Activated CD4-positive, alpha-beta T cell treated with anti-CD3 and anti-CD28 coated beads for 24 hours (primary cell): ENCODE measurements at places on chromosomes 16 and 17.

DNA sequence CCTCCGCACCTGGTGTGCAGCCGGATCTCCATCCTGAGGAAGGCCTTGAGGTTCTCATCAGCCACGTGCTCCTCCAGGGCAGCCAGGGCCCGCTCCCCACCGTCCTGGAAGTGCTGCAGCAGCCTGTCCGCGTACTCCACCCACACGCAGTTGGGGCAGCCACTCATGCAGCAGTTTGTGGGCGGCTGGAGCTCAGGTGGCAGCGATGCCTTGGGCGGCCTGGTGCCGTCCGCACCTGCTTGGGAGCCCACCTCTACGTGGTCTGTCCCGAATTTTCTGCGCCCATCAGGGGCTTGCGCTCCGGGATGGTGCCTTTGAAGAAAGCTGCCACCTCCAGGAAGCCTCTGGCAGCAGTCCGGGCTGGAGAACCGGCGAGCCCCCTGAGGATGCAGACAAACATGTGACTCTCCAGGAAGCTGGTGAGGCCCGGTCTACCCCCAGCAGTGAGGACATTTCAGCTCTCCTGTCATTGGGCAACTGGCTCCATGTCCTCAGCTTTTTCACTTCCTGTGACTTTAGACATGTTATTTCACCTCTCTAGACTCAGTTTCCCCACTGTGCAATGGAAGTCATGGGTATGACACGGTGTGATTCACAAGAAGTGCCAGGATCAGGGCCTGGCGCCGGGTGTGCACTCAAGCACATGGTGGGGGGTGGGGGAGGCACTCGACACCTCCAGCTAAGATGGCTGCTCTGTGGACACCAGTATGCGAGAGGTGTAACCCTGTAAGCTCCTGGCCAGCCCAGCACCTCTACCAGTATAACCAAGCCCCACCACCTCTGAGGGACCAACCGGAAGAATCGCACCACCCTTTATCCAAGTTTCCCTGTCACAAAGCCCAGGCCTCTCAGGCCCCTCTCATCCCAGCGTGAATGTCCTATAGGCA lies 957 bp downstream of the OXLD1 start:
- peak; percentile 52 for DNase-seq

DNA sequence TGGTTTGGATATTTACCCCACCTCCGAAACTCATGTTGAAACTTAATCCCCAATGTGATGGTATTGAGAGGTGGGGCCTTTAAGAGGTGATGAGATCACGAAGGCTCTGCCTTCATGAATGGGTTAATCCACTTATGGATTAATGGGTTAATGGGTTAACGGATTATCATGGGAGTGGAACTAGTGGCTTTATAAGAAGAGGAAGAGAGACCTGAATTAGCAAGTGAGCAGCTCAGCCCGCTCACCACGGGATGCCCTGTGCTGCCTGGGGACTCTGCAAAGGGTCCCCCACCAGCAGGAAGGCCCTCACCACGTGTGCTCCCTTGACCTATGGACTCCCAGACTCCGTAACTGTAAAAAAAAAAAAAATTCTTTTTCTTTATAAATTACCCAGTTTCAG lies 16.5 kb upstream of the GPRC5B start:
- DNase-seq, result no peak

- DNase-seq, result peak; percentile 50
These were observed 30.0 kb upstream of the RNF43 start for GRCh38 chr17:58447039-58447975.

GRCh38 chr17:80987941-80988461 lies 3.6 kb upstream of the CHMP6 start:
- DNase-seq, result no peak

DNA sequence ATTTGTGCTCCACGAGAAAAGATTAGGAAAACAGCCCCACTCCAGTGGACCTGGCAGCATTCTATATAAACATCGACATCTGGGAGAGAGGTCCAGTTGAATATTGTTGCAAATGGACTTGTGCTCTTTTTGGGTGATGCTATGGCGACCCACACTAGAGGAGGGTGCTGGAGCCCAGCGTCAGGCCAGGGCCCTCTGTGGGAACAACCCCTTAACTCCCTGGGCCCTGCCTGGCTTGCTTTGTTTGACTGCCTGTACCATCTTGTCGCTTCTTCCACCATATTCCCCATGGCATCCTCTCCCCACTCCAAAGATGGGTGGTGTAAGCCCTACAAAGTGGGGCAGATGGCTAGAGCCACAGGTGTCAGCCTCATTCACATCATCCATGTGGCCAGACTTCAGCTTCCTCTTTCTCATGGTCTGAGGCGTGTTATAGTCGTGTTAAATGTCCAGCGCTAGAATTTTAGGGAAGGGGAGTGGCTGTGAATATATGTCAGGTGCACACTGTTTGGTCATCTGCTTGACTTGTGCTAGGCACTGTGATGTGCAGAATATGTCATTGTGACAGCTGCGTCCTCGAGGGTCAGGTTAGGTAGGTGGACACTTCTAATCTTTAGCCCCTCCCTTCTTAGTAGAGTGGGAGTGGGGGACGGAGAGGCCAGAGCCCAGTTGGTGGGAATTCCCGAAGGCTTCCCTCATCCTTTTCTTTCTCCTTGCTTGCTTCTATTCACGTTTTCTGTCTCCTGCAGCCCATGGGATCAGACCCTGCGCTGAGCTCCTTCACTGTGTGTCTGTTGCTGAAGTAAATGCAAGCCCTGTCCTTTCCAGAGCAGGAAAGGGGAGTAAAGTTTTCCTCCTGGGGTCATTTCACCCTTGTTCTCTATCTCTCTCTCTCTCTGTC lies 49.8 kb downstream of the MPRIP start:
- DNase-seq, result no peak

GRCh38 chr16:35862242-35862641 lies 2402.8 kb downstream of the TP53TG3F start:
- no peak for DNase-seq

DNA sequence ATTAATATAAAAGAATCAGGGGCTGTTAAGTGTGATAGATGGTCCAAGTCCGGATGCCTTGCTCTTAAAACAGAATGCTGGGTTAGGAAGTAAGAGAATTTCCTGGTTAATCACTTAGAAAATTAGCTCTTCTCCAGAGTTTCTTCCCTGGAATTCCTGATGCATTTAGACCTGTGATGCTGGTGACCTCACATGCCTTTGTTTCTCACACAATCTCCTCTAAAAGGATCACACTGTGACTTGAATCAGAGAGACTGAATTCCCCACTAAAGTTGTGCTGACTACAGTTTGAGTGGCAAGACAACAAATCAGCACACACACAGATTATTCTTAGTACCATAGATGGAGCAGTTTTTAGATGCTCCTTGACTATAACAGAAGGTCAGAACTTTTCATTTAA lies 4.4 kb upstream of the RNF43 start:
- DNase-seq, result no peak

GRCh38 chr17:57135789-57136291 lies 50.8 kb downstream of the AKAP1 start:
- DNase-seq, result no peak

DNA sequence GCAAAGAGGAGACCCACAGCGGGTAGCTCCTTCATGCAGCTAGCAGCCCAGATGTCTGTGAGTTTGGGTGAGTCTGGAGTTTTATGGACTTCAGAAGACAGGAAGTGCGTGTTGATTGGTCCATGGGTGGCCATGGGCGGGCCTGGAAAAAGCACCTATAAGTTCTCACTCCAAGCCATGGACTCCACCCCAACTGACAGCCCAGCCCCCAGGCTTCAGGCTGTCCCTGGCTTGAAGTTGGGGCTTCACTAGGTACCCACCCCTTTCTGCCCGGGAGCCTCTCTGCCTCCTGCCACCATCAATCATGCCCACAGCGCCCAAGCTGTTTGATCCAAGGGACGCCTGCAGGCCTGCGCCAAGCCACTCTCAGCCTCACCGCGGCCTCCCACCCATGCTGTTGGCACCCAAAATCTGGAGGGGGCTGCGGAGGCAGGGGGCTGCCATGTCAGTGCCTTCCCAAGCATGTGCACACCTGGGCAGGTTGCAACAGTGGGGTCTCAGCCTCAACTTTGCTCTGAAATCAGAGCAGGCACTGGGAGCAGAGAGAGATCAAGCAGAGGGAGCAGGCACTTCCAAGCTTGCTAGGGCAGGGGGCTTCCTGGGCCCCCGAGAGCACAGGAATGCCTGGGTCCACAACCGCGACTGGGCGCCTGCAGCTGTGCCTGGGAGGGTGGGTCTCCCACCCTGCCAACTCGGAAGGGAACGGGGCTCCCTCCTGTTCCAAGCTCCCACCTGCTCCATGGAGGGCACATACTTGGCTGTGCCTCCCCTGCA lies 1503.7 kb downstream of the CDH11 start:
- no peak for DNase-seq

DNA sequence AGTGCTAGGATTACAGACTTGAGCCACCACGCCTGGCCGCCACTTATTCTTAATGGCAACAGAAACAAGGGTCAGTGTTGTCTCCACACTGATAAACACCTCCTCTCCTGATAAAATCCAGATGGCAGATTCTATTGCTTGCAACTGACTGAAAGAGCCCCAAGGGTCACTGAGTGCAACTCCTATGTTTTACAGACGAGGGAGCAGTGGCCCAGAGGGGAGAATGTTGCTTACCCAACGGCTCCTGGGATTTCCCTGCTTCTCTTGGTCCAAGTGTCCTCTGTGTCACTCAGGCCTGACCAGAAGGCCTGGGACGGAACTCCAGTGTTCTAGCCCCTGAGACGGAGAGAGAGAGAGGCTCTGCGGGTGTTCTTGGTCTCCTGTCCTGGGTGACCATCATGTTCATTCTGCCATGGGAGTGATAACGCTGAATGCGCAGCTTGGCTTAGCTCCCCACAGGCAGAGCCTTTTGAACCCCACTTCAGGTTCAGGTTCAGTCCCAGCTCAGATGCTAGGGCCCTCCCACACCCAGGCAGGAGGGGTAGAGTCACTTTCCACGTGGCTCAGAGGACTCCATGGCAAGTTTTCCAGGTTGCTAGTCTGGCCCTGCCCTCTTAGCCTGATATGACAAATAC lies 77.3 kb upstream of the NLRP1 start:
- no peak for DNase-seq

- DNase-seq, result no peak
These were observed 265.8 kb upstream of the TNRC6C start for GRCh38 chr17:77692571-77693161.

DNA sequence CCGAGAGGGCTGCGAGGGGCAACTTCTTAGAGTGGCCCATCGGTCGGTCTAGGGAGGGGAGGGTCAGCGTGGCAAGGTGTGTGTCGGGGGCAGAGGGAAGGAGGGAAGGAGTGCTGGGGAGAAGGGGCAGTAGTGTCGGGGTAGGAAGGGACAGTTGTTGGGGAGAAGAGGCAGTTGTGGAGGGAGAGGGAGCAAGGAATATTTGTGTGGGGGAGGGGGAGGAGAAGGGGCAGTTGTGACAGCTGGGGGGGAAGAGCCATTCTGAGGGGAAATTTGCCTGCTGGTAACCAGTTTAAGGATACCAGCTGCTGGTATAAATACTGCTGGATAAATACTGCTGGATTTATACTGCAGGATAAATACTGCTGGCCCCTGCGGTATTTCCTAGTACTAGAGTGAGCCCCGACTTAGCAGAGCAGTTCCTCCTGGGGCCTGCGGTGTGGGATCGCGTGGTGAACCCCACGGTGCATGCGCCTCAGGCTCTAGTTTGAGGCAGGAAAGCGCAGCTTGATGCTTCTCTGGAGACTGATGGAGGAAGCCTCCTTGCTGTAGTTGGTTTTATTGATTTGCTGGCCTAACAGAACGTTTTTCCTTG lies 309 bp downstream of the DNAH2 start:
- DNase-seq, result no peak

DNA sequence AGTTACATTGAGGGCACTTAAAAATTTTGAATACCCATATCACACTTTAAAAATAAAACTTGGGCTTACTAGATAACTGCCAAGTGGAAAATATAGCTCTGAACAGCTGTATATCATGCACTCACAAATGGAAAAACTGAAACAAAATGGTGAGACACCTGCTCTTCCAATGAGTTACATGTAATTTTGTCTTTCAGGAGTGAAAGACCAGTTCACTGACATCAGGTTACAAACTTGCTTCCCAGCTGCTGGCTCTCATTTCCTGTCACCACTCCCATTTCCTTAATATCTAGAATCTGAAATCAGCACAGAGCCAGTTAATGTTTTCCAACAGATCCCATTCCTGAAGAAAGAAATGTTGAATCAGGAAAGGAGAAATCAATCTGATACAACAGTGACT lies 10.8 kb downstream of the CSNK2A2 start:
- DNase-seq, result no peak
